ENCODE measurements at places on chromosomes 11 and 22. TPM values are rescaled to one million over a fixed set of nuclear protein-coding genes. Genes with fewer than 3 reads are reported as not detected.
A peak's percentile ranks its signal among the peaks of the same experiment; 100 is the strongest.

- H3K27ac ChIP-seq, result no peak overlapping the region
- no peaks in the 10 kb centered on the region for H3K4me1 ChIP-seq
- no peak overlapping the region for H3K4me3 ChIP-seq
Observed at GRCh38 chr11:117366248-117366647, 38.6 kb downstream of the CEP164 start.

- H3K27me3 ChIP-seq, result no peaks in the 10 kb centered on the region
- peaks cover 3% of the 10 kb centered on the region for H3K4me1 ChIP-seq
- peak; percentile 46 for DNase-seq
- no peak overlapping the region for H3K4me3 ChIP-seq
- H3K27ac ChIP-seq, result no peak overlapping the region
Observed at GRCh38 chr22:25777870-25778269, 35.9 kb downstream of the MYO18B start.

- no peaks in the 10 kb centered on the region for H3K36me3 ChIP-seq
- peaks cover 3% of the 10 kb centered on the region for H3K27me3 ChIP-seq
- H3K4me1 ChIP-seq, result no peaks in the 10 kb centered on the region
- no peak for DNase-seq
- no peak overlapping the region for H3K4me3 ChIP-seq
Observed at GRCh38 chr22:49427941-49428340, 399.7 kb downstream of the BRD1 start.

- H3K27ac ChIP-seq, result peak overlapping the region; percentile 49
- peaks cover 9% of the 10 kb centered on the region for H3K36me3 ChIP-seq
- DNase-seq, result peak; percentile 63
Observed at GRCh38 chr11:65593518-65594414, 1.8 kb downstream of the KCNK7 start.

DNA sequence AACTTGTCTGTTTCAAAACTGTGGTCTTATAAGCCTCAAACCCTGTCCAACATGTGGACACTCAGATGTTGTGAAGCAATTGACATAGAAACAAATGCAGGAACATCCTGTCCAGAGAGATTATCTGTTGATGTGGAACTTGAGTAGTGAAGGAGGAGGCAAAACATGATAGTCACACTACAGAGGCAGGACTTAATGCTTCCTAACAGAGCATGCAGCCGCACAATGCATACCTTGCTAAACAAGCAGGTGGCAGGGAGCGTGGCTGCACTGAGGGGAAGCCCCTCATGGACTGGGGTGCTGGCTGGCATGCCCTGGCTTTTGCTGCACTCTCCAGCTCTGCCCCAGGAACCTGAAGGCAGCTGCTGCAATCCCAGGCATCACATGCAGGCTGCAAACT, 5.3 kb downstream of the C22orf39 start:
- H3K4me1 ChIP-seq, result peaks cover 16% of the 10 kb centered on the region
- DNase-seq, result no peak
- no peak overlapping the region for H3K4me3 ChIP-seq
- no peaks in the 10 kb centered on the region for H3K27me3 ChIP-seq

GRCh38 chr22:44449061-44449682, 48.9 kb downstream of the RTL6 start:
- H3K27me3 ChIP-seq, result no peaks in the 10 kb centered on the region
- no peak for DNase-seq

- no peak overlapping the region for H3K27ac ChIP-seq
- no peaks in the 10 kb centered on the region for H3K27me3 ChIP-seq
- H3K36me3 ChIP-seq, result peaks cover 3% of the 10 kb centered on the region
- no peak overlapping the region for H3K4me3 ChIP-seq
Observed at GRCh38 chr11:70952191-70952590, 300.2 kb downstream of the SHANK2 start.

DNA sequence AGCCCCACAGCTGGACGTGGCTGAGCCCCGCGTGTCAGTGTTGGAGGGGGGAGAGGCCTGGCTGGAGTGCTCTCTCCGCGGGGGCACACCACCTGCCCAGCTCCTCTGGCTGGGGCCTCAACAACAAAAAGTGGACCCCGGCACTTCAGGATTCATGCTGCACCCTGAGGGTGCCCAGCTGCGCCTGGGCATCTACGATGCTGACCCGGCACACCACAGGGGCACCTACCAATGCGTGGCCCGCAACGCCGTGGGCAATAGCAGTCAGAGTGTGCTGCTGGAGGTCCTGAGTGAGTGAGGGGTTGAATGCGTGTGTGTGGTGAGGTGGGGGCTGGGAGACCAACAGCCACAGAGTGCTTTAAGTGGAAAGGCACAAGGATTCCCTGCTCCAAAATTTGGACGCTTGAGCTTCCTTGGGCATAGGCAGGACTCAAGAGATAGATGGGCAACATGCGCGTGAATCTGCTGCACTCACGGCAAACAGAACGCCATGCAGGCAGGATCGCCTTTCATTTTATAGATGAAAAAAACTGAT, 7.6 kb downstream of the VSIG10L2 start:
- peaks cover 5% of the 10 kb centered on the region for H3K4me1 ChIP-seq
- no peak overlapping the region for H3K27ac ChIP-seq
- H3K4me3 ChIP-seq, result no peak overlapping the region
- no peaks in the 10 kb centered on the region for H3K27me3 ChIP-seq
- H3K36me3 ChIP-seq, result no peaks in the 10 kb centered on the region

- H3K27ac ChIP-seq, result no peak overlapping the region
- H3K36me3 ChIP-seq, result no peaks in the 10 kb centered on the region
- H3K27me3 ChIP-seq, result peaks cover 8% of the 10 kb centered on the region
- no peaks in the 10 kb centered on the region for H3K4me1 ChIP-seq
- no peak for DNase-seq
- no peak overlapping the region for H3K4me3 ChIP-seq
Observed at GRCh38 chr11:110968348-110969062, 256.3 kb upstream of the ARHGAP20 start.

DNA sequence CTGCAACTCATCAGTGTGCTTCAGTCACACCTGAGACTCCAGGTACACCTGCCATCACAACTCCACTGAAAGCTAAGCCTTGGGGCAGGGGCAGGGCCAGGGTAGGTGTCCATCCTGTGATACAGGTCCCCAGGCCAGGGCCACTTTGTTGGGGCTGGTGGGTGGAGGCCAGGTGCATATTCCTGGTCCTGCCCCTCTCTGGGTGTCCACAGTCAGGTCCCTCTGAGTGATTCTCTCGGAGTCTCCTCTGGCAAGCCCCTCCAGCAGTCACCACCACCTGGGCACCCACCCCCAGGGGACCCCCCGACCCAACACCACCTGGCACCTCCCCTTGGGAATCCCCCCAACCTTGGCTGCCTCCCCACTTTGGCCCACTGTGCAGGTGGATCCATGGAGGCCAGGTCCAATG, 9.5 kb upstream of the ACR start:
- no peak for DNase-seq
- no peak overlapping the region for H3K4me3 ChIP-seq
- no peaks in the 10 kb centered on the region for H3K4me1 ChIP-seq
- H3K27ac ChIP-seq, result no peak overlapping the region
- no peaks in the 10 kb centered on the region for H3K27me3 ChIP-seq

GRCh38 chr11:123357990-123358827, 71.9 kb upstream of the GRAMD1B start:
- H3K27me3 ChIP-seq, result peaks cover 27% of the 10 kb centered on the region
- H3K36me3 ChIP-seq, result peaks cover 11% of the 10 kb centered on the region
- peak overlapping the region; percentile 80 for H3K27ac ChIP-seq
- peaks cover 52% of the 10 kb centered on the region for H3K4me1 ChIP-seq

DNA sequence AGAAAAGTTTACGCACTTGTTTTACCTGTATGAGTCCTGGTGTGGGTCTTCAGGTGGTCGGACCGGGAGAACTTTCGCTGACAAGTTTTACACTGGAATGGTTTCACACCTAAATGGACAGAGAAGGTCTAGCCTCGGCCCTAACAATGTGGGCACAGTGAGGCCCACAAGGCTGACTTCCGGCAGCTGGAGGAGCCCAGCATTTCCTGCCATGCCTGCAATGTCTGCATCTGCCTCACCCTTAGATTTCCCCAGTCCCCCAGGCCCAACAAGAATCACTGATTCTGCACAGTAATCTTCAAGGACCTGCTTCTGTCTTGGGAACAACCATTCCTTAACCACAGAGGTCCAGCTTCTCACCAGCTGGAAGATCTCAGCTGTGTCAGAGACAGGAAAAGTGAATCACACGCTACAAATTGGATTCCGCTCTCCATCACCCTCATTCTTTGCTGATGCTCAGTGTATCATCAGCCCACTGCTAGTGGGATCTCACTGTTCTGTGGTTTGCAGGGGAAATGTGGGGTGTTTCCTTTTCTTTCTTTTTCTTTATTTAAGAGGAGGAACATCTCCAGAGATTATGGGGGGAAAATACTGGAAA, 43.3 kb downstream of the WT1 start:
- DNase-seq, result no peak
- H3K27ac ChIP-seq, result no peak overlapping the region
- H3K27me3 ChIP-seq, result peaks cover 19% of the 10 kb centered on the region
- H3K36me3 ChIP-seq, result no peaks in the 10 kb centered on the region
- no peak overlapping the region for H3K4me3 ChIP-seq

DNA sequence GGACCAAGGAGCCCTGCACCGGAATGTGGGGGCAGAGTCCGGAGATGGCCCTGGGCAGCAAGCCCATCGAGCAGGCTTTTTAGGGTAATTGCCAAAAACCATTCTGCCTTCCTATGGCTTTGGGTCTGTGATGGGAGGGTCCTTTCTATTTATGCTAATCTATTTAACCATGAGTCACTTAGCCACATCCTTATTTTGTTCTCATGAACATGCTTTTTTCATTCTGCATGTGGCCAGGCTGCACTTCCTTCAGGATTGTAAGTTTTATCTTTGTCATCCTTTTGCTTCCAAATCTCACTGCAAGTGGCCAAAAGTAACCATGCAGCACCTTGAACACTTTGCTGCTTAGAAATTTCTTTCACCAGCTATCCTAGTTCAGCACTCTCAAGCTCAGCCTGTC, 88.3 kb downstream of the EFCAB6 start:
- peaks cover 9% of the 10 kb centered on the region for H3K27me3 ChIP-seq
- DNase-seq, result no peak
- no peak overlapping the region for H3K4me3 ChIP-seq
- H3K27ac ChIP-seq, result no peak overlapping the region
- H3K36me3 ChIP-seq, result no peaks in the 10 kb centered on the region

DNA sequence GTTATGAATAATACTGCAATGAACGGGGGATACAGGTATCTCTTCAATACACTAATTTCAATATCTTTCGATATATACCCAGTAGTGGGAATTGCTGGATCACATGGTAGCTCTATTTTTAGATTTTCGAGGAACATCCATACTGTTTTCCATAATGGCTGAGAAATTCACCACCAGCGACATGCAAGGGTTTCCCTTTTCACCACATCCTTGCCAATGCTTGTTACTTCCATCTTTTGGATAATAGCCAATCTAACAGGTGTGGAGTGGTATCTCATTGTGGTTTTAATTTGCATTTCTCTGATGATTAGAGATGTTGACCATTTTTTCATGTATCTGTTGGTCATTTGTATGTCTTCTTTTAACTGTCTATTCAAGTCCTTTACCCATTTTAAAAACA, 5.9 kb downstream of the IL10RA start:
- no peaks in the 10 kb centered on the region for H3K27me3 ChIP-seq
- peak overlapping the region; percentile 96 for H3K4me3 ChIP-seq
- peaks cover 89% of the 10 kb centered on the region for H3K4me1 ChIP-seq

GRCh38 chr11:111469200-111469599, 43.0 kb downstream of the BTG4 start:
- peaks cover 49% of the 10 kb centered on the region for H3K27me3 ChIP-seq
- H3K27ac ChIP-seq, result no peak overlapping the region
- H3K36me3 ChIP-seq, result no peaks in the 10 kb centered on the region
- no peak for DNase-seq

DNA sequence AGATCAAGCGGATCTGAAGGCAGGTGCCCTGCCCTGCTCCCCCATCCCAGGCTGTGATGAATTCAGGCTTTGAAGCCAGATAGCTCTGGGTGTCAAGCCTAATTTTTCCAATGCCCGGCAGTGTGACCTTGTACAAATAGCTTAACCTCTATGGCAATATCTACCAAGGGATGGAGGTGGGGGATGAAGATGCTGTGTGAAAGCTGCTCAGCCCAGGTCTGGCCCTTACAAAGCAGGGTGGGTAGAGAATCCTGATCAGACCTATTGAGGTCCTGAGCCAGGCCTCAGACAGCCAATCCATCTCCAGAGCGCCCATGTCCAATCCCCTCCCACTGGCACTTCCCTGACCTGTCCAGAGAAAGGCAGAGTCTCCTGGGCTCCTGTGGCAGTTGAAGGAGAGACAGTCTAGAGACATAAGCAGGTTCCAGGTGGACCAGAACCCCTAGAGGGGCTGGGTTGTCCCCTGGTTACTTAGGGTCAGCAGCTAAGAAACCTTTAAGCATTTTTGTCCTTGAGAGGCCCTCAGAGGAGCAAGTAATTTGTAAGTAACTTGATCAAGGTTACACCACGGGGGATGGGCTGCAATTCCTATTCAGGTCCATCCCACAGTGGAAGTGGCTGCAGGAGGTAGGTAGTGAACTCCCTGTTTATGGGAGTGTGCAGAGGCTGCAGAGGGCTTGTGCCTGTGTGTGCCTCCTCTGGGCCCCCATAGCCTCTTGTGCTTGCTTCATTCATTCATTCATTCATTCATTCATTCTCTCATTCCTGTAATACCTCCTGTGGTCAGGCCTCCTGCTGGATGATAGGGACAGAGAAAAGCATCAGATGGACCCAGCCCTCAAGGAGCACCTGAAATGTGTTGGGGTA, 10.4 kb downstream of the P2RY2 start:
- H3K27me3 ChIP-seq, result peaks cover 4% of the 10 kb centered on the region
- no peaks in the 10 kb centered on the region for H3K36me3 ChIP-seq

DNA sequence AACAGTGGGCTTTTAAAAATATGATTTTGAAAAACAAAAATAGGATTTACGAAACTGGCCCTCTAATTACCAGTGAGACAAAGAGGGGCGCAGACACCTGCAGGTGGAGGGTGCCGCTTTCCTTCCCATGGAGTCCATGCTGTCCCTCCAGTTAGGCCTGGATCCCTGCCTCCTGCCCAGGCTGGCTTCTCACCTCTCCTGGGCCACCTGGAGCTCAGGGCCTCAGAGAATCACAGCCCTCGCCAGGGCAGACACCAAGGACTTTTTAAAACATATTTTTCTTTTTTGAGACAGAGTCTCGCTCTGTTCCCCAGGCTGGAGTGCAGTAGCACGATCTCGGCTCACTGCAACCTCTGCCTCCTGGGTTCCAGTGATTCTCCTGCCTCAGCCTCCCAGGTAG, 1437.2 kb downstream of the TBC1D22A start:
- H3K4me3 ChIP-seq, result no peak overlapping the region
- H3K4me1 ChIP-seq, result no peaks in the 10 kb centered on the region
- peaks cover 2% of the 10 kb centered on the region for H3K27me3 ChIP-seq
- DNase-seq, result no peak

GRCh38 chr11:7413961-7414915, 71.1 kb upstream of the OLFML1 start:
- no peaks in the 10 kb centered on the region for H3K36me3 ChIP-seq
- H3K27ac ChIP-seq, result no peak overlapping the region
- DNase-seq, result no peak
- no peak overlapping the region for H3K4me3 ChIP-seq

- H3K27ac ChIP-seq, result no peak overlapping the region
- DNase-seq, result no peak
- H3K36me3 ChIP-seq, result no peaks in the 10 kb centered on the region
- no peak overlapping the region for H3K4me3 ChIP-seq
- no peaks in the 10 kb centered on the region for H3K4me1 ChIP-seq
- H3K27me3 ChIP-seq, result peaks cover 6% of the 10 kb centered on the region
Observed at GRCh38 chr11:130801333-130802122, 114.8 kb downstream of the SNX19 start.

MPZL3 gene
- 28.4 TPM for total RNA-seq

POTEH gene
- total RNA-seq, result not detected

QSER1 gene
- total RNA-seq, result 8.0 TPM

STK33 gene
- total RNA-seq, result 1.8 TPM

MIAT gene
- total RNA-seq, result 125 TPM

NRIP3 gene
- 0.91 TPM for total RNA-seq

TMEM191B gene
- 2.8 TPM for total RNA-seq

APOBEC3G gene
- total RNA-seq, result 196 TPM

Data from activated CD8-positive, alpha-beta memory T cell treated with anti-CD3 and anti-CD28 coated beads, Interleukin-2, amount 10 ng/mL, durations not matched to agents 7 days and 5 days (primary cell).